Stimulated activated CD8-positive, alpha-beta memory T cell treated with anti-CD3 and anti-CD28 coated beads, Interleukin-7, amount 100 ng/mL, for 48 hours (primary cell): ENCODE measurements at places on chromosomes 11 and 22.

- DNase-seq = no peak
These were observed 492.1 kb upstream of the CADM1 start for GRCh38 chr11:115996125-115996807.

GRCh38 chr22:21921184-21921721 is 31.4 kb downstream of the PPM1F start:
- no peak for DNase-seq

GRCh38 chr11:123111465-123111864 is 49.5 kb upstream of the HSPA8 start:
- DNase-seq = no peak

- no peak for DNase-seq
These were observed 9.5 kb upstream of the OOSP4A start for GRCh38 chr11:59954219-59954847.

DNA sequence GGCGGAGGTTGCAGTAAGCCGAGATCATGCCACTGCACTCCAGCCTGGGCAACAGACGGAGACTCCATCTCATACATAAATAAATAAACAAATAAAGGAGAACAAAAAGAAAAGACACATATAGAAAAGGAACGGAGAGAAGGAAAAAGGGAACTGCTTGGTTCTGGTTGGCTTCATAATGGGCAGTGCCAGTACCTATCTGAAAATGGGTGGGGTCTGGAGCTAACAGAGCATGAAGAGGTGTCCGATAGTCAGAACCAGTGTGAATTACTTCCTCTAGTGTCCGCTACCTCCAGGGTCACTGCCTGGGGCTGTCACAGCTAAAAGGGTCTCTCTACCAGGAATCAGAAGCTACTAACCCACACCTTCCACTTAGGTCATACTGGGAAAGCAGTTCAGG is 27.2 kb upstream of the TTC28 start:
- no peak for DNase-seq

- DNase-seq = no peak
These were observed 5.8 kb upstream of the MS4A14 start for GRCh38 chr11:60390419-60390818.

DNA sequence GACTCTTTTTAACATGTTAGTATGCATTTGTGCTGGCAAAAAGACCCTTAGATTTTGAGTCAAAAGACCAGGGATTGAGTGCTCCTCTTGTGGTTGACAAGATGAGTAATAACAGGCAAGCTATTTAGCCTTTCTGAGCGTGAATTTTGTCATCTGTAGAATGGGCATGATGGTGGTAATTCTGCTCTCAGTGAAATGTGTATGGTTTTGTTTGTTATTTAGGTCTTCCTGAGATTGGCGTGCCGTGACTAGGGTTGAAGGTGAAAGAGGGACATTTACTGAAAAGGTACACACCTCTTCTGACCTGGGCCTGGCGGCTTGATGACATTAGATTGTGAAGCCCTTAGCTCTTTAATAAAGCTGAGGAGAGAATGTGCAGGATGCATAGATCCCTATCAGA is 8.4 kb upstream of the CEP295 start:
- no peak for DNase-seq

DNA sequence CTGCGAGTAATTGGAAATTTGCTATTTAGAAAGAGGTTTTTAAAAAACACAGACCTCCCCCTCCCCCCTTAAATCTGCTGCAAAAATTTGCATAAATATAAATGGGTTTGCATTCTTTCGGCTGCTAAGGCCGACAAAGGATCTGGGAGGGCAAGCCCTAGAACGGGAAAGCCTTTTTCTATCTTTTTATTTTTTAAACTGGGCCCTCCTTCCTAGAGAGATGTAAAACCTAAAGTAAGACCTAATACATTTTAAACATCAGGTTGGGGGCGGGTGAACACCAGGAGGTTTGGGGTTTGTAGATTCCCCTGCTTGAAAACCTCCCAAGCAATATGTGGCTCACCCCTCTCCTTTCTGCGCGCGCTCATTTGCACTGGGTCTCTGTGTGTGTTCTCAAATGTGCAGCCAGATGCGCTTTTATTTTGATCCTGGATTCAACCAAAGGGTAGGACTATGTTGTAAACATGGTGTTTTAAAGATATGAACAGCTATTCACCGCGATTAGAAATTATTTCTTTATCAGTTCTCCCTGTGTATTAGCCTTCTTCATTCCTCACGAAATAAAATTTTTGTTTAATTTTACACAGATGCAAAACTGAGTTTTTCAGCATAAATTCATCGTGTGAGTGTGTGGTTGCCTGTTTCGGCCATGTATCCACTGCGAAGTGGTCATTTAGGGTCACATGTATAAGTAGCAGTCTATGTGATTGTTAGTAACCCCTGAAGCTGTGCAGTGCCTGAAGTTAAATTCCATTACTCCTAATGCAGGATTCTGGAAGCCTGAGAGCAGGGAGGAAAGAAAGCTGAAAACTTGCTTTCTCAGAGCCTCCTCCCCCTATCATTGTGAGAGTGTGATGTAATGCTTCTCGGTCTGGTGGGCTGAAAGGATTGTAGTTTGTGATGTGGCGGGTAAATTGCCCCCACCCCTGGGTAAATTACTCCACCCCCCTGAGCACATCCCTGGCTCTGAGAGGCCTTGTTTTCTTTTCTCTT is 988 bp downstream of the TNRC6B start:
- DNase-seq = no peak

GRCh38 chr11:106262852-106263251 is 185.4 kb downstream of the AASDHPPT start:
- DNase-seq = no peak

DNA sequence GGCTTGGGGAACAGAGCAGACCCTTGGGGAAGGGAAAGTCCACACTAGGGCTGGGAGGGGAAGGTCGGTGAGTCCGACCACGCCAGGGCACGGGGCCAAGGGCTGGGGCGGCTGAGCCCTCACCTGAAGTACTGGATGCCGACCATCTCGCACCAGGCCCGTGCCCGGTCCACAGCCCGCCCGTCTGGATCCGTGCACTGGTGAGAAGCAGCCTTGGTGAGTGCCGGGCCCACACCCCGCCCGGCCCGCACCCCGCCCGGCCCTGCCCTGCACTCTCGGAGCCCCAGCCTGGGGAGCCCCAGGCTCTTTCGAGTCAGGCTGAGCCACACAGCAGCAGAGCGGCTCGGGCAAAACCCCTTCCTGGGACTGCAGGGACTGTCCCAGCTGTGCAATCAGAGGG is 1.9 kb upstream of the BAIAP2L2 start:
- no peak for DNase-seq
